Activated T-cell treated with anti-CD3 and anti-CD28 coated beads for 48 hours (primary cell): ENCODE measurements at places on chromosomes 6 and 20.
A peak's percentile ranks its signal among the peaks of the same experiment; 100 is the strongest.

GRCh38 chr6:97114645-97115044 lies 168.4 kb downstream of the MMS22L start:
- DNase-seq: no peak

- no peak for DNase-seq
Measured at GRCh38 chr20:52056203-52057062, 135.1 kb downstream of the ZFP64 start.

DNA sequence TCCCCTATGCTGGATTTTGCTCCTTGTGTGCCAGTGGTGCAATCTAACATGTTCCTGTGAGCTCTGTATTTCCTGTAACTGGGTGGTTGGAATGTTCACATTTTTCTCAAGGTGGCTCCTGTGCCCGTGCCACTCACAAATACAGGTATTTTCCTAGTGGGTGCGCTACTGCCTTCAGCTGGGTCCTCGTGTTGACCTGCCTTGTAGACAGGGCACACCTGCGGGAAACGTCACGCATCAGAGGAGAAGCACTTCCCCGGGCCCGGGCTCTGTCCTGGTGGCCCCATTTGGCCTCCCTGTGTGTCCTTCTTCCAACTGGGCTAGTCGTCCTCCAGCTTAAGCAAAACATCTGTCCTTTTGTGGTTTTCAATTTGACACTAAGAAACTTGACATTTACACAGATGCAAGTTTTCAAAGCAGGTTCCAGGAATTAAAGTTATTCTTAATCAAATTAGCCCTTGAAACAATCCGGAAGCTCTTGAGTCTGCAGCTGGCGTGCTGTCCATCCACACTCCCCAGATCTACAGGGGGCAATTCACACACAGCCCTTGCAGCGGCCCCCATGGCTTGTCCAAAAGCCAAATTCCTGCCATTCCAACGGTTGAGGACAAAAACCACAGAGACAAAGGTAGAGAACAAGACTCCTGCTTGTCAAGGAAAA lies 275.1 kb downstream of the CDC5L start:
- DNase-seq: no peak

DNA sequence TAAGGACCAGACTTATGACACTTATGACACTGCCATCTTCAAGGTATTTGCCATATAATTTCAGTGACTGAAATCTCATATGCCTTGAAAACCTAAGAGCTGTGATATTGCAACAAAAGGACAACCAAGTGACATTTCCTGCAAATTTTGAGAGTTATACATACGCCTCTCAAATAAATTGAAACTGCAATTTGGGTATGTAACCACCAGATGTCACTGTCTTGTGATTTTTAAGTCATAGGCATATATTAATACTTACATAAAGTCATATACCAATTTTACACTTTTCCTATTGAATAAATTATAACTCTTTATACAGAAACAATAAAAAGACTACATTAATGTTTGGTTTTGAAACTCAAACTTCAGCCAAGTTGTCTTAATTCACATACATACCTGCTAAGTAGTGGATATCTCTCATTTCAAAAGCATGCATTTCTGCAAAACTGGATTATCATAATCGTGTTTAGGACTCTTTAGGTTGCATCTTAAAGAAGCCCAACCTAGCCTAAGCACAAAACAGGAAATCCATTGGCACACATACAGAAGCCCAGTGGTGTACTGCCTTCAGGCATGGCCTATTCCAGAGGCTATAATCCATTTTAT lies 180.2 kb downstream of the PACRG start:
- DNase-seq: no peak

GRCh38 chr20:57893366-57893999 lies 183.7 kb upstream of the PMEPA1 start:
- no peak for DNase-seq

DNA sequence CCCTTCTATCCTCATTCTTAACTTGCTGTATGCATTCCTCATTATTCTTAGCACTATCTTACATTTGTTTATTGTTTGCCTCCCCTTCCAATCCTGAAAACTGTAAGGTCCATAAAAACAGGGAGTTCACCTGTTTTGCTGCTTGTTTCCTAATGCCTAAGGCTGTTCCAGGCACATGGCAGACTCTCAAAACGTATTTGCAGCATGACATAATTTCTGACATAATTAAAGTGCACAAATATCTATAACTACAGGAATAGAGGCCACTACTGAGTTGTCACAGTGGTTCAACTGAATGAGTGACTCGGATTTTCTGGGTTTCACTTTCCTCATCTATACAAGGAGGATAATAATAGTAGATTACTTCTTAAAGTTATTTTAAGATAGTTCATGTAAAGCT lies 83.0 kb downstream of the HFE start:
- no peak for DNase-seq

DNA sequence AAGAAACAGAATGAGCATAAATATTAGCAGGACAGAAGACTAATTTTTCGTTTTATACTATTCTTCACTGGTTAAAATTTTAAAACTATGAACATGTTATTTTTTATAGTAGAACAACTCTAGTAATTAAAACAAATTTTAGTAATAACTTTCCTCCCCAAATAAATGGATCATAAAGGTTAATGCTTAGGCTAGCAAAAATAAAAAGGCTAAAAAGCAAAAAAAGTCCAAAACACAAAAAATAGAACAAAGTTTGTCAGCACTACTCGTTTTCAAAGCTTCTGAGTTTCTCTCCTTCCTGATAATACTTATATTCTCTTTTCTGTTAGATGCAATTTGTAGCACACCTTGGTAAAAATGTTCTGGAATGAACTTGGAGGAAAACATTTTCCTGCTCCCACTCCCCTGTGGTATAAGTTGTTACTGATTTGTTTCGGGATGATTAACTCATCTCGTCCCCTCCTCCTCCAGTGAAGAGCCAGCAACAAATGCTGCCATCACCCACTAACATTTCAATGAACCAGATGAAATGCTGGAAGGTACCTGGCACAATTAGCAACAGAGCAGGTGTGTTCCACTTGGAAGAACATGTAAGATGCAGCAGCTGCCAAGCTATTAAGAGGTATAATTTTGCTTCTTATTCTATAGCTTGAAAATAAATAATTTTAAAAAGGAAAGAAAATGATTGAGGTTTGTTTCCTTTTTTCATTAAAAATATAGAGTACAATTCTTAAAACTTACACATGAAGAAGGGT lies 130.5 kb downstream of the MYB start:
- DNase-seq: no peak

DNA sequence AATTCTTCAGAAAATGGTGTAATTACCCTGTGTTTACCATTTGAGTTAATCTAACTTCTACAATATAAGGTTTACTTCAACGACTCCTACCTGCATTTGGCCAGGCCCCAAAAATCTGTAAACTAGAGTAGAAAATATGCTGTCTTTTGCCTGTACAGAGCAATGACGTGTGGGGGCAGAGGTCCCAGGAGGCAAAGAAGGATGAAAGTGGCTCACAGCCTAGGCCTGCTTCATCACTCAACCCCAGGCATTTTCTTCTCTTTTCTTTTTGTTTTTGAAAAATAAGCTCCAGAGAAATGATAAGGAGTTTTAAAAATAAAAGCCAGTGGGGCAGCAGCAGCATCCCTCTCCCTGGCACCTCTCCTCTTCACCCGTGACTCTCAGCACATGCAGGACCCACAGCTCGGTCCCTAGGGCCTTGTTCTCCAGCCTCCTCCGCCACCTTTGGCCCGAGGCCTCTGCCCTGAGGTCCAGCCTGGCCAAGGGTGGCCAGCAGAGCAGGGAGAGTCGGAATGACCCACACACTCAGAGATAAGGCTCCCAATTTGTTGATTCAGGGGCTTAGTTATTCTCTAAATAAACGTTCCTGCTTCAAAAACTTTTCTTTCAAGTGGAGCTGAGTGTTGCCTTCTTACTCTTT lies 310.3 kb upstream of the RNF24 start:
- DNase-seq: no peak

GRCh38 chr20:19658137-19658536 lies 99.9 kb upstream of the RIN2 start:
- DNase-seq: no peak

DNA sequence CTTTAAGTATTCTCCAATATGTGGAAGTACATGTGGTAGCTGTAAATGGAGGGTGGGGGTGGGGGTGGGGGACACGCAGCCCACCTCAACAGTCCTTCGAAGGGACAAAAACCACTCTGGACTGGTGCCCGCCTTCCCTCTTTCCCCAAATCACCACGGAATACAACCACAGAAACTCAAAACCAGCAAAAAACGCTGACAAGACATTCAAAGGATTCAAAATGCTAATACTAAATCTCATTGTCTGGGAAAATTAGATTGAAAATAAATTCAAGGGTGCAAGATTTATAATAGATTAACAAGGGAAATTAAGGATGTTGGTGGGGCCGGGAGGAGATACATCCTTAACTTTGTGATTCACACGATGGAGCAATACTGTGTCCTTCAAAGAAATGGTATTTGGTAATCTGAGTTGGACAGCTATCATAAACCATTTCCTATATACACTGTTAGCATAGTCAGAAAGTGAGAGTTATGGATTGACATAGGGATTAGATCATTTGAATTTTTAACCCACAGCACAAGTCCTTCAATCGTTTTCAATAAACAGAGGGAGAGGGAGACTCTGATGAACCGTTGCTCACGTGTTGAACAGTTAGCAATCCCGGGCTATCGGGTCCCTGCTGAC lies 766 bp upstream of the TBC1D22B start:
- no peak for DNase-seq

- no peak for DNase-seq
Measured at GRCh38 chr6:34813028-34813713, 21.3 kb downstream of the BLTP3A start.

DNA sequence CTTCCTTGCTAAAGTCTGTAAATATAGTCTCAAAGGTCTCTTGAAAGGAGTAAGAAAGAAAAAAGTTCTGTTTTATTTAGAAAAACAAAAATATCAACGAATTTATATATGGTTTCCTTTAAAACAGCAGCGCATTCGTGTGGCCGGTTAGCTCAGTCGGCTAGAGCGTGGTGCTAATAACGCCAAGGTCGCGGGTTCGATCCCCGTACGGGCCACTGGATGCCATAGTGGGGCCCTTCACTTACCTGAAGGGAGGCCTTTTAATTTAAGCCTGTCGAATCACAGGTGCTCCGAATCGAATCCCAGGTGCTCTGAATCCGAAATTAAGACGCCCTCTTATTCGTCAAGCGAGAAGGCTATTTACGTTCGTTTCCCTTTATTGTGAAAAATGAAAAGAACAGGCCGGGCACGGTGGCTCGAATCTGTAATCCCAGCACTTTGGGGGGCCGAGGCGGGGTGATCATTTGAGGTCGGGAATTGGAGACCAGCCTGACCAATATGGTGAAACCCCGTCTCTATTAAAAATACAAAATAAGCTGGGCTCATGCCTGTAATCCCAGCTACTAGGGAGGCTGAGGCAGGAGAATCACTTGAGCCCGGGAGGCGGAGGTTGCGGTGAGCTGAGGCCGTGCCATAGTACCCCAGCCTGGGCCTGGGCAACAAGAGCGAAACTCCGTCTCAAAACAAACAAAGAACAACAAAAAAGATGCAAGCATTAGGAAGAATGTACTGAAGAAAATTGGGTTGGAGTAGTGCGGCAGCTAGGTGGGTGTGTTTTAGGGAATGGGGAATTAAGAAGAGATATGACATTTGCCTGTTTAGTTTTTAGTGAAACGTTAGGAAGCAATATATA lies 195.8 kb upstream of the ZNF184 start:
- DNase-seq: peak; percentile 75
